ENCODE measurements at places on chromosomes 4 and X.

DNA sequence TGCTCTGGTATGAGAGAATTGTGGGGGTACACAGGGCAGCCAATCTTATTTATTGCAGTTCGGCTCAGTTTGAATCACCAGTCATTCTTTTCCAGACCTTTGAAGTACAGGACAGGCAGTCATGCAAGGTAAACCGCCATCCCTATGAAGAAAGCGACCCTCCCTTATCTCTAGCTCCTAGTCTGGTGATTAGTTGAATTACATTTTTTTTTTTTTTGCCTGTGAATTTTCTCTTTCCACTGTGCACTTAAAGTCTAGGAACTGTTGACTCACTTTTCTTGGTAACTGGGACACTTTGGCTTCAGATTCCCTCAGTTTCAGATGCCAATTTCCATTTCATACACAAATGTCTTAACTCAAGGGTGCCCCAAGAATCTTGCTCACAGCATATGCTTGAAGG, 82.4 kb upstream of the FAM9C start:
- DNase-seq: no peak

- DNase-seq: no peak
Observed at GRCh38 chrX:23822397-23822796, 39.4 kb downstream of the SAT1 start.

GRCh38 chr4:41613386-41613785, 75.4 kb downstream of the LIMCH1 start:
- DNase-seq: no peak

DNA sequence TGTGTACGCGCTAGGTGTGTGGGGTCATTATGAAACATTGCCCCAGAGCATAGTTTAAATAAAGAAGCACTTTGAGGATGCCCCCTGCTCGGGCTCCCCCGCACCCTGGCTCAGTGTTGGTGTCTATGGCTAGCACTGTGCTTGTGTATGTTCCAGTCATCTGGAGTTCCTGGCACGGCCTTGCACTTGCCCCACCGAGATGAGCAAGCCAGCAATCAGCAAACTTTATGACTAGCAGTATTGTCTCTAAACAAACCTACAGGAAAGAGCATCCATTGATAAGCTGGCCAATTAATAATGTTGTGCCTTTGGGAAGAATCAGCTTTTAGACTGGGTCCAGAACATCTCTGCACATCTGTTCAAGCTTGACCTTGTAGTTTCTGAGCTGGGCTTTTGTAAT, 707 bp upstream of the SHROOM4 start:
- DNase-seq: no peak

DNA sequence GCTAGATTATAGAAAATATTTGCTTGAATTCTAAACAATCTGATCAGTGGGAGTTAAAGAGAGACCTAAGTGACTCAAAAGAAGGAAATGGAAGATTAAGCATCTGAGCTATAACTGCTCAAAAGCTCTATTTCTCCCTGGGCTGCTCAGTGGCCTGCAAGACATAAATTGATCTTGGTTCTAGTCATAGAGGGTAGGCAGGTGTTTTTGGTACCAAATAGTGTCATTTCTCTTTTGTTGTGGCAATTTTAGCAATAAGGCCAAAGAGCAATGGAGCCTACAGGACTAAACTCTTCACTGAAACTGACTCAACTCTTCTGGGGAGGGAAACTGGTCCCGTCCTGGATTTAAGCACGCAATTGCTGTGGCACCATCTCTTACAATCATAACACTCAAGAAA, 33.9 kb upstream of the BMP2K start:
- no peak for DNase-seq

Data from activated T-cell treated with anti-CD3 and anti-CD28 coated beads, Interleukin-2, amount 50 U/mL, for 72 hours (primary cell).